ENCODE measurements at places on chromosomes 3 and 15.

- no peak for DNase-seq
These were observed 309.4 kb upstream of the SOX2 start for GRCh38 chr3:181402347-181402746.

DNA sequence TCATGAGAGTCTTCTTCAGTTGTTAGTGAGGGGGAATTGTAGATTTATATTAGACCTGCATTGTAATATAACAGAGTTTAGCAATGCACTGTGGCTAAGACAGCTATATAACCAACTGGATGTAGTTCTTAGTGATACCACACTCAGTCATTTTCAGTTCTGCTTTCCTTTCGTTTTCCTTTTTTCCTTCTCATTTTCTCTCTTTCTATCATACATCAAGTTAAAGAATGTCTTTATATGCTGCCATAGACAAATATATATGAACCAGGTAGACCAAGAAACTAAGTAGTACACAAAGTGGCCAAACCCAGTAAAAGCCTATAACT lies 43.7 kb upstream of the CD47 start:
- no peak for DNase-seq

DNA sequence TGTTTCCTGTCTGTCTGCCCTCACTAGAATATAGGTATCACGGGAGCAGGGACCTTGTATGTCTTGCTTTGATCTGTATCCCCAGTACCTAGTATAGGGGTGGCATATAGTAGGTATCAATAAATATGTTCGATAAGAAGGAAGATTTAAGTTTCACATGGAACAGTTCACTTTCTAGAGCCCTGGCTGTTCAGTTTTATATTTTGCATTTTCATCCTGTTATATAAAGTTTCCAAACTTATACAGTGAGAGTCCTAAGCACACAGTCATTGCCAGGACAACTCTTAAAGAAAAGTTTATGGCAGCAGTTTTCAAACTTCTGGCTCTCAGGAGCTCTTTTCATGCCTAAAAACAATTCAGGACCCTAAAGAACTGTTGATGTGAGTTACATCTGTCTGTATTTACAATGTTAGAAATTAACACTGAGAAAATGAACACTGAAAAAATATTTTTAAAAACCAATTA lies 13.4 kb downstream of the ITPR1 start:
- DNase-seq: no peak

GRCh38 chr15:50181969-50182218 lies at the start of gene SLC27A2:
TSS of gene SLC27A2 (plus strand) at chr15:50182196. CDS start at chr15:50182428, 232 bp downstream.
- no peak for DNase-seq

- DNase-seq: no peak
These were observed 42.1 kb upstream of the TASOR start for GRCh38 chr3:56725175-56725574.

GRCh38 chr15:94094310-94094709 lies 137.1 kb upstream of the MCTP2 start:
- DNase-seq: no peak

DNA sequence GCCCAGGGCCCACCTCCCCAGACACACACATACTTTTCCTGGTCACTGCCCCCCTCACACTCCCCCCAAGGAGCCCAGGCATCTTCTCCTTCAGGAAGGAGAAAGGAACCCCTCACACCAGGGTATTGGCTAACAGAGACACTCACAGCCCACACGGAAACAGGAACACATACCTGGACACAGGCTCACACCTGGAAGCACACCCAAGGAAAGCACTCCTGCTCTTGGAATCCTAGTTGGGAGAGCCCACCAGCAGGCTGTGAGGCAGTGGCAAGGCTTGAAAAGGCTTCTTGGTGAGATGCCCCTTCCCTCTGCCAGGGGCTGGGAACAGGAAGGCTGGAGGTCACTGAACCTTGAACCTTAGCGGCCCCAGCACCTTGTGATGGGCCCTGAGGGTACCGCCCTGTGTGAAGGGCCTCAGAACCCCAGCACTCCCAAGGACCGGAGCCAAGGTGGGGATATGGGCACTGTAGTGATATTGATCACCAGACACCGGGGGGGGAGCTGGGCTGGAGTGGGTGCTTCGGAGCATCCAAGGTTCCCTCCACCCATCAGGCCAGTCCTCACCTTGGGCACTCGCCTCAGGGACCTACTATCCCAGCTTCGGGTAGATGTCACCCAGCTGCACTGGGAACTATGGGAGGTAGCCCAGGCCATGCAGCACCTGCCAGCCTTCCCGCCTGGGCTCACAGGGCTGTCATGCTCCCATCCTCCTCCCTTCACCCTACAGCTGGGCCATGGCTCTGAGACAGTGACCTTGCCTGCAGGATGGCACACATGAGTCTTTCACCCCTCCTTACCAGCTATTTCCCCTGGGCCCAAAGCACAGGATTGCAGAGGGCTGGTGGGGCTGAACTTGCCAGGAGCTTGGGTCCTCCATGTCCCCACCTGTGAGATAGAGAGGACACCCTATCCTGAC lies 16.4 kb downstream of the MYL3 start:
- DNase-seq: no peak

- DNase-seq: no peak
These were observed 330.9 kb downstream of the SHQ1 start for GRCh38 chr3:72517336-72517735.

DNA sequence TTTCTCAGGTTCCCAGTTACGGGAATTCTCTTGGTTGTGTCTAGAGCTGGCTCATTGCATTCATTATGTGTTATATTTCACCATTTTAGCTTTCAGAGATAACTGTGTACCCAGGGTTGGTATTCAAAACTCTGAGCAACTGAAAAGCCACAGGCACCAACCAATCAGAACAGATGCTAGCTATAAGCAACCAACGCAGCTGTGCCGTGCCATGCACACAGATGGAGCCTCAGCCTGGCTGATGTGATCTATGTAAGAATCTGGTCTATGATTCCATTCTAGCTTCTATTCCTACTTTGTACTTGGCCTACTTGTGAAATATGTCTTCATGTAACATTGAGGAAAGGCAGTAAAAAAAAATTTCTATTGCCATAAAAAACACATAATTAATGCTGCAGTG lies 95.0 kb upstream of the CCDC80 start:
- no peak for DNase-seq

GRCh38 chr3:52561028-52561747 lies 24.8 kb downstream of the UQCC5 start:
- no peak for DNase-seq

DNA sequence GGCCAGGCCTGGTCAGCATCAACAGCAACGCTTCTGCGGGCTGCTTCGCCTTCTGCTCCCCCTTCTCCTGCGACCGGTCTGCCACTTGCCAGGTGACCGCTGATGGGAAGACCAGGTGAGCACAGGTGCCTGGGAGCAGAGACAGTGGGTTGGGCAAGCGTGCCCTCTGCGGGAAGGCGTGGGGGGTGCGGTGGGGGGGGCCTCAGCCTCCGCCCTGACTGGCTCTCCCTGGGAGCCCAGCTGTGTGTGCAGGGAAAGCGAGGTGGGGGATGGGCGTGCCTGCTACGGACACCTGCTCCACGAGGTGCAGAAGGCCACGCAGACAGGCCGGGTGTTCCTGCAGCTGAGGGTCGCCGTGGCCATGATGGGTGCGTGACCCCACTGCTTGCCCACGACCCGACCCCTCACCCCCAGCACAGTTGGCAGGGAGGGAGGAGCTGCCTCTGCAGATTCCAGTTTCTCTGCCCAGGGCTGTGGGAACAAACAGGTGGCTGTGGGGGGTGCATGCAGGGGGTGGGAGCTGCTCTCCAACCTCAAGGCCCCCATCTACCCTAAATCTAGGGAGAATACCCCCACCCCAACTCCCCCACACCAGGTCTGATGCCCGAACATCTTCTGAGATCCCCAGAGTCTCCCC lies 8.8 kb downstream of the STAB1 start:
- no peak for DNase-seq

- DNase-seq: no peak
These were observed at the start of gene NUP210 for GRCh38 chr3:13420045-13420830. TSS of gene NUP210 (minus strand) at chr3:13420322. CDS start at chr3:13420226, 96 bp downstream.

GRCh38 chr3:194325424-194326153 lies 25.5 kb downstream of the CPN2 start:
- no peak for DNase-seq

DNA sequence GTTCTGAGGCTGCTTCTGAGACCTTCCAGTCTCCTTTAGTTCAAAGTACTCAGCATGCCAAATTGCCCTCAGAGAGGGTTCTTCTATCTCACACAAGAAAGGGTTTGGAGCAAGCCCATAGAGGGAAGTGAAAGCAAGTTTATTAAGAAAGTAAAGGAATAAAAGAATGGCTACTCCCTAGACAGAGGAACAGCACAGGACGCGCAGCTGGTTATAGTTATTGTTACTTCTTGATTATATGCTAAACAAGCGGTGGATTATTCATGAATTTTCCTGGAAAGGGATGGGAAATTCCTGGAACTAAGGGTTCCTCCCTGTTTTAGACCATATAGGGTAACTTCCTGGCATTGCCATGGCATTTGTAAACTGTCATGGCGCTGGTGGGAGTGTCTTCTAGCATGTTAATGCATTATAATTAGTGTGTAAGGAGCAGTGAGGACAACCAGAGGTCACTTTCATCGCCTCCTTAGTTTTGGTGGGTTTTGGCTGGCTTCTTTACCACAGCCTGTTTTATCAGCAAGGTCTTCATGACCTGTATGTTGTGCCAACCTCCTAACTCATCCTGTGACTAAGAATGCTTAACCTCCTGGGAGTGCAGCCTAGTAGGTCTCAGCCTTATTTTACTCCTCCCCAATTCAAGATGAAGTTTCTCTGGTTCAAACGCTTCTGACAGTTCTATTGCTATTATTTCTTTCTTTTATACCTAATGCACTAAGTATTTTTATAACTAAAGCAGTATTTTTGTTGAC lies 26.3 kb downstream of the SCN11A start:
- DNase-seq: no peak

Measured in GM04504 (cell line).